AG20443 (cell line): ENCODE measurements at places on chromosomes 5 and 9.

DNA sequence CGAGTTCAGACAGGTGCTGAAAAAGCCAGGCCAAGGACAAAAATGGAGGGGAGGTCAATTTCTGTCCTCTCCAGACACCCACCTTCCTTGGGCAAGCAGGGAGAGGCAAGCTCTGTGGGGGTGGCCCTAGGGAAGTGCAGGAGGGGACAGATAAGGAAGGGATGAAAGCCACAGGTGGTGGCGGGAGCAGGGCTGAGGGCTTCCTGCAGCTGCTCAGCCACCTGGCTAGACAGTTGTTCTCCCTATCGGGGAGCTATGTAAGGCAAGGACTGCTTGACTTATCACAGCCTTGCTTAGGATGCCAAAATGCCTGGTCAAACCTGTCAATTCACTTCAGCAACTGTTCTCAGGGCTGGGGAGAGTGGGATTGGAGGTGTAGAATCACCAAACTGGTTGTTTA is 266.1 kb downstream of the ZSWIM6 start:
- no peak for DNase-seq

DNA sequence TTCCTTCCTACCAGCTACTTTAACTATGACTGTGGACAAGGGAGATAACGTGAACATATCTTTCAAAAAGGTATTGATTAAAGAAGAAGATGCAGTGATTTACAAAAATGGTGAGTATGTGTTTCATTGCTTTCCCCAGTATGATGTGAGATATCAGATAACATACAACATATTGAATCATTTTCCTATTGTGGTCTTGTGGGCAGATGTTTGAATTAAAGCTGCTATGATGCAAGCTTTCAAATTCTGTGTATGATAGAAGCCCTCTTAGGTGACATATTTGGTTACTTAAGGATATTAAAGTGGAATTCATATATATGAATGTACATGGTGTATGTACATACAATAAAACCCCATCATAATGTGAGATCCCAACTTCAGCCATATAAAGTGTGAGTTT is 59.5 kb downstream of the TEK start:
- DNase-seq, result no peak

DNA sequence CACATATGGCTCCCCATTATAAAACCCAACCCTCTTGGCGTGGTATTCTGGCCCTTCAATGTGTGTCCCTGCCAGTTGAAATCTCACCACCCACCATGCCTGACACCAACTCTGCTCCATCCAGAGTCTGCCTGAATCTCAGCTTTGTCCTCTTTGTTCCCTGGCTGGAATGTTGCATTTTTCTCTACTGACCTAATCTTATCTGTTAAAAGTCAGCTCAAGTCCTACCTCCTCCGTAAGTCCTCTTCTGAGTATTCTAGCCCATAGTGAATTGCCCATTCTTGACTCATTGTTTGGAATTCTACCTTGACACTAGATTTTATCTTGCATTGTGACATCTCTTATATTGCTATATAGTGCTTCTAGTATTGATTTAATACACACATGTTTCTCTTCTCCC is 207.1 kb upstream of the VLDLR start:
- DNase-seq, result no peak

DNA sequence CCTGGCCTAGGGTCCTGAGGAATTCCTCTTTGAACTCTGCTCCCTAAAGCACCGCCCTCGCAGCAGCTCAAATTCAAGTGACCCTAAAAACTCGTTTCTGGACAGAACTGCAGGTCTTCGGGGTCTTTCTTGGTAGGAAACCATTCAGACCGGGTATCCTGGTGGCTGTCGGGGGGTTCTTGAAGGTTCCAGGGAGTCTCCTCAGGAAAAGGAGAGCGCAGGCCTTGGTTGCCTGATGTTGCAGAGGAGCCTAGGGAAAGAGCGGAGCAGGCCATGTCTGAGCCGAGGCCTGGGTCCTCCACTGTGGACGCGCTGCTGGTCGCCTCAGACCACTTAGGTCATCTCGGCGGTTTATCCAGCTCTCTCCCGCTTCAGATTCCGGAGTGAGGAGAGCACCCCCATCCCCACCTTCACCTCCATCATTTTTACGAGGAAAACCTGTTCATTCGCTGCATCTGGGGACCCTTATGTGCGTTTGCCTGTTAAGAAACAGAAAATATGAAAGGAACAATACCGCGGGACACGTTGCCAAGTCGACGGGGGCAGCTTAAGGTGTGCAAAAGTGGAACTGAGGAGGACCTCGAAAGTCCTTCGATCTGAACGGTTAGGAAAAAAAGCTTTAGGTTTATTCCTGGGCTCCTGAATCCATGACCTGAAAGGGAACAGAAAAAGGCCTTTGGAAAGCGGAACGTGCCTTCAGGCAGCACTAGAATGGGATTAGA is 299.4 kb downstream of the PARP8 start:
- DNase-seq, result no peak

GRCh38 chr5:129172580-129172979 is 78.0 kb downstream of the ISOC1 start:
- DNase-seq, result no peak

GRCh38 chr5:57650360-57651069 is 167.9 kb upstream of the ACTBL2 start:
- DNase-seq, result peak; percentile 49
